ENCODE measurements at places on chromosomes 5 and 9.

- no peak for DNase-seq
Measured at GRCh38 chr9:81431641-81432040, 257.7 kb downstream of the TLE1 start.

- DNase-seq, result no peak
Measured at GRCh38 chr5:7910738-7911428, 41.9 kb downstream of the MTRR start.

- no peak for DNase-seq
Measured at GRCh38 chr9:1916095-1916494, 99.1 kb upstream of the SMARCA2 start.

DNA sequence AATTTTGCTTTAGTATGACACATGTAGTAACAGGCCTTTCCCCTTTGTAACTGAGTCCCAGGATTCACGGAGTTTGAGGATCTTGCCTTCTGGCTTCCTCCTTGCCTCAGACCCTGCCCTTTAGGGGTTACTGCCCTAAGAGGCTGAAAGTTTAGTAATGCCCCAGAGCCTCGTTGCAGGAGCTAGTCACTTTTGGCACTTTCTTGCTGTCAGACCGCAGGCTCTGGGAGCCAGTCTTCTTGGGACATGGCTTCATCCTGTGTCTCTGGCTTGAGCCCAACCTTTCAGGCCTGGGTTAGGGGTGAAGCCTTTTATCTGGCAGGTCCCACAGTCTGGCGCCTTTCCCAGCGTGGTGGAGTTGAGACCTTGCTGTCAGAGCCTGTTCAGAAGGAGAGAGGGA is 185.6 kb upstream of the DMRT1 start:
- DNase-seq, result no peak

GRCh38 chr5:36755342-36755741 is 121.2 kb upstream of the NIPBL start:
- DNase-seq, result no peak

GRCh38 chr5:113447498-113448050 is 12.8 kb upstream of the TSSK1B start:
- DNase-seq, result no peak

- DNase-seq, result no peak
Measured at GRCh38 chr5:78781611-78782286, 133.2 kb upstream of the LHFPL2 start.

GRCh38 chr5:176664886-176665285 is 17.6 kb downstream of the TSPAN17 start:
- no peak for DNase-seq

DNA sequence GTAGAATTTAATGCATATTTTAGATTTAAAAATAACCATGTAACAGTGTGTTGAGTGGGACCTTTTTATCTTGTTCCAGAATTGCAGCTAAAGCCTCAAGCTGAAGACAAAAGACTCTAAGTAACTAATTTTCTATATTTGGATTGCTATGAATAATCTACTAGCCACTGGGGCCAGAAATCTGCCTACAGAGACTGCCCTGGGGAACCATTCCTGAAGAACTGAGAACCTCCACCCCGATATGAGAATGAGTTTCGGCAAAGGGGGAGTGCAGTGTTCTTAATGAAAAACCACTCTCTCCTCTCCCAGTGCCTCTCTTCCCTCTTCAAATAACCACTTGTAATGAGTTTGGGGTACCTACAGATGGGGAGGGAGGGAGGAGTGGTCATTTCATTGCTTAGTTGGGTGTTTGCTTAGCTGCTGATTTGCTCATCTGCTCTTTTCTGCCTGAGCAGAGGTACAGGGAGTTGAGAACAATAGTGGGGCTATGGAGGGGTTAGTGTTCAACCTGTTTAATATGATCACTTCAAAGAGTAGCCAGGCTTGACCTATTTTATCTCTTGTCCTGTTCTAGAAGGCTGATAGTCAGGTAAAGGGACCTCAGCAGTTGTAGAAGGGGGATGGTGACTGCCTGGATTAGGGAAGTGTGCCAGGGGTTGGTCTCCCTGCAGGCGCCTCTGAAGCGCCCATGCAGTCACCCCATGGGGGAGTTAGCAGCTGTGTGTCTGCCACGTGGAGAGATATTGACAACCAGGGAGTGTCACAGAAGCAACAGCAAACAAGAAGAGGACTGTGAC is 47.7 kb downstream of the ATG10 start:
- DNase-seq, result no peak

DNA sequence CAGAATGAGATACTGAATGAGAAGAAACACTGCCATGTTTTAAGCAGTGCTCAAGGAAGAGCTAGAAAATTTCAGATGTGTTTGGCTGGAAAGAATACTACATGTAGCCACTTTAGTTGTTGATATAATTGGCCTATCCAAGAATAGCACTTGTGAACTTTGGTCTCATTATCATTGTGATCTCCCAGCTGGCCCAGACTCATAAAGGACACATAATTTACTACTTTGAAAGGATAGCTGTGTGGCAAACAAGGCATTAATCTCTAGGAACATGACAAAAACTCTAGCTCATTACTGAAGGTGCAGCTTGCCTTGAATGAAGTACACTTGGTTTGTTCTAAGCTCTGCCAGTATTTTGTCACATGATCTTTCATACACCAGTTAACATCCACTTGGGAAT is 356.3 kb downstream of the CSNK1G3 start:
- no peak for DNase-seq

DNA sequence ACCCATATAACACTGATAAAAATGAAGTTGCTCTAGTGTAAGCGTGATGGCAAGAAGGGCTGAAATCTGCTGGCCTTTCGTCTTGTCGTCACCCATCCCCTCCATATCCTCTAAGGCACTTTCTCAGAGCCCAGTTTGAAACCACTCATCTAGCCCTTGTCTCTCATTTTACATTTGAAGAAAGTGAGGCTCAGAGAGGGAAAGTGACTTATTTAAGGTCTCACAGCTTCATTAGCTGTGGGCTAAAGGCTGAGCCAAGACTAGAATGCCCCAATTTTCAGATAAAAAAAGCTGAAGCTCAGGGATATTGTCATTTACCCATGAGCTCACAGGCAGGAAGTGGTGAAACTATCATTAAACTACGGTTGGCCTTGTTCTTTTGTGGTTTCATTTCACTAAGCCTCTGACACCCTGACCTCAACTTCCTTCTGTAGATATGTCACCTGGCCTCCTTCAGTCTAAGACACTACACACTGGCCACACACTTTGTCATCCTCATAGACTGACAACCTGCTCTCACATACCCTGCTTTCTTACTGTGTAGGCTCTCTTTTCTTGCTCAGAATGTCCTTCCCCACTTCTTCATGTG is 176.7 kb upstream of the DMAC1 start:
- DNase-seq, result peak; percentile 18

- peak; percentile 46 for DNase-seq
Measured at GRCh38 chr9:113349445-113350094, at the start of gene BSPRY. Gene BSPRY, plus strand, starts transcription at chr9:113349541. Its CDS starts 39 bp downstream, at chr9:113349580.

DNA sequence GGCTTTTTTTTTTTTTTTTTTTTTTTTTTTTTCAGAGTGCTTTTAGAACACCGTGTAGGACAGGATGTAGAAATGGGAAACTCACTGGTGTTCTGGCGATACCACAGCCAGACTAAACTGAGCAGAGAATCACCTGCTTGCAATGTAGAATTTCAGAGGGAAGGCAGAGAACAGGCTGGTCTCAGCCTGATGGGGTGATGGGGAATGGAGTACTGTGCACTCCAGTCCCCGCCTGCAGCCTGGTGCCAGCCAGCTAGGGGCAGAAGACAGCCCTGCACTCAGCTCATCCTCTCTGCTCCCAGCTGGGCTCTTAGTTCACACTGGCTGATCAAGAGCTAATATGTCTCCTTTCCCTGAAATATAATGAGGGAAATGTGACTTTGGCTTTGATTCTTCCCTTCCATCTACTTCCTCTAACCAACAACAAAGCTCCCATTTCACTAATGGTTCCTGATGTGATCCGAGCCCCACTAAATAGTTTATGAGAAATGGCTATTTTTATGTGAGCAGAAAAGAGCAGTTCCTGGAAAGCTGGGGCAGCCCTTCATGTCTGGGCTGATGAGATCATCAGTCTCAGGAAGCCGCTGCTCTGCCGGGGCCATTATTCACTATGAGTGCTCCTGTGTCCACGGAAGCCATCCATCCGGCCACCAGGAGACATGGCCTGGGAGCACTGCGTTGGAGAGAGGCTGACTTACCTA is 209.7 kb downstream of the GADD45G start:
- DNase-seq, result no peak

GRCh38 chr5:77946381-77947040 is 170.4 kb upstream of the TBCA start:
- DNase-seq, result no peak

GRCh38 chr5:140678993-140679392 is 5.6 kb upstream of the DND1 start:
- DNase-seq, result no peak

DNA sequence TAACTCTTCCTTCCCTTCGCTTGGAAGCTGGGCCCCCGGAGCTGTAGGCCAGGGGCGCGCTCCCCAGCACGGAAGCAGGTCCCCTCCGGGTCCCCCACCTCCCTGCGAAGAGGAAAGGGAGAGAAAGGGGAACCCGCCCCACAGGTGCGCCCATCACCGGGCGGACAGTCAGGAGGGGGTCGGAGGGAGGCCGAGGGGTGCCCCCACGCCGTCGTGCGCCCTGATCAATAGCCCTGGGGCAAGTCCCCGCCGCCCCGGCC is 793 bp downstream of the AGPAT2 start:
- no peak for DNase-seq

DNA sequence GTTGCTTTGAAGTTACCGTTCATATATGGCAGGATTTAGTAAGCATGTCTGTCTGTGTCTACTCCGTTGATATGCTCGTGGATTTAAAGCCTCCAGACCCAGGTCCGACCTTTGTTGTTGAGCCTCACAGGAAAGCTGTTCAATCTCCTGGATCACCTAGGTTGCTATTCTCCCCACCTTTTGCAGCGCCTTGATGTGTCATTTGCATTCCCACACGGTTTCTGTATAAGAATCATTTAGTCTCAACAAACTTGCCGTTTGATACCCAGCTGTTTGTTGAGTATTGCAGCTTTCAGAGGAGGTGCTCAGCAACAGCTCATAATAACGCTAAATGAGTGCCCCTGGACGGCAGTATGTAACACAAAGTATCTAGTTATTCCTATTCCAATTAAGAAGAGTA is 1.2 kb upstream of the ADGRV1 start:
- DNase-seq, result no peak

- DNase-seq, result no peak
Measured at GRCh38 chr5:150665044-150665443, 4.0 kb downstream of the MYOZ3 start.

GRCh38 chr5:7261049-7261448 is 134.9 kb upstream of the ADCY2 start:
- DNase-seq, result no peak

DNA sequence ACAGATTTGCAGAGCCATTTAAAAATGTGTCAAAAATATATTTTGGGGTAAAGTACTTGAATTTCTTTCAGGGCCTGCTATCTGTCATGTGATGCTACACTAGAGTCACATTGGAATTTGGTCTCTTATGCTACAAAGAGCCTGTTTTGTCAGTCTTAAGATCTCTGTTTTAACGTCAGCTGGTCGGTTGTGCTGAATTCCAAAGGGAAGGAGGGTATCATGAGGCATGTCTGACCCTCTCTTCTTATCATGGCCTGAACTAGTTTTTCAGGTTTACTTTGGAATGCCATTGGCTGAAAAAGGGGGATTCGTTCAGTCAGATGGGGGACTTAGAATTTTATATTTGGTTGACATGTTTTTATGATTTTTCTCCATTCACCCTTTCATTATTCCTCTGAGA is 290.6 kb downstream of the CD180 start:
- DNase-seq, result no peak

DNA sequence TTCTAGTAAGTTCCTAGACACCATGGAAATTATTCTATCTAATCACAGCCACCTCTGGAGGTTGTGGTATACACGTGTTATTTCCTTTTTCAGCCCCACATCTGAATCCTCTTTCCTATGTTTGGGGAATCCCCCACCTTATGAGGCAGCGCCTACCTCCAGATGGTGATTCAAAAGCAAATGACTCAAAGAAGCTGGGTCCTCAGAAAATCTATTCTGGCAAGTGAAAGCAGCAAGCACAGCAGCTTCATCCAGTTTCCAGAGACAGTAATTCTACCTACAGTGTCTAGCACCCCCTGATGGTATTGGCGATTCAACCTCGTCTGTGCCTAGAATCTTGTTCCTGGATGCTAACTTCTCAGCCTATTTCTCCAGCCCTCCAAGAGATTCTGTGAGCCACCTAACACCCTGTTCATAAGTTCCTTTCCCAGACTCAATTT is 43.0 kb downstream of the STRBP start:
- DNase-seq, result peak; percentile 39

DNA sequence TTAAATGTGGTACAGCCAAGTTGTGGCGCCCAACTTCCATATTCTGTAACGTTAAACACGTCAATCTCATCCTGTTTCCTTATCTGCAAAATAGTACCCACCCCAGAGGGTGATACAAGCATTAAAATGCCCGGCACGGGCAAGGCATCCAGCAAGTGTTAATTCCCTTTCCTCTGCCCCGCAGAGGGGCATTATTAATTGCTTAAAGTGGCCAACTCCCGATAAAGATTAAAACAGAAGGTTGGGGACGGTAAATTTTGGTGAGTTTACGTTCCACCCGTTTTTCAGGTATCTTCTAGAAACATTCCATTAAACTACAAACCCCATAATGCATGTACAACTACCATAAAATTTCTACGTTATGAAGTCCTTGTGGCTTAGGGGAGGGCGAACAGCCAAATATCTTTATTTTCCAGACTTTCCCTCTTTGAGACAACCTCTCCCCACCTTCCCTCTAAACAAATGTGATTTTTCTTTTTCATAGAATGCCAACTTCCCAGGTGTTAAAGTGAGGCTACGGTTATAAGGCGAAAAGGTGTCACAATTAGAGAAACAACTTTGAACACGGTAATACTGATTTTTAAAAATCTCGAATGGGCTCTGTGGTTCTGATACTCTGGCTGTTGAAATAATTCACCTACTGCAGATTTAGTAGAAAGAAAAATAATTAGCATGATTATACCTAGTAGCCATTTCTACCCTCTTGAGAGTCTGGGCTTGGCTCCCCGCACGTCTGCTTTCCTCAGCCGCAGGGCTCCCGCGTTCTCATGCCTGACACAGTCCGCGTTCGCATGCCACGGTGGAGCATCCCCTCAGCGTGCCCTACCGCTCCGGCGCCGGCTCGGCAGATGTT is 1.2 kb upstream of the GPBP1 start:
- no peak for DNase-seq

- no peak for DNase-seq
Measured at GRCh38 chr5:16862777-16863176, 73.3 kb downstream of the MYO10 start.

- no peak for DNase-seq
Measured at GRCh38 chr5:87872986-87873385, 395.7 kb downstream of the TMEM161B start.

GRCh38 chr5:119269061-119269944 is 86.5 kb upstream of the TNFAIP8 start:
- DNase-seq, result no peak

GRCh38 chr9:121478816-121479676 is 20.6 kb downstream of the GGTA1 start:
- no peak for DNase-seq

- DNase-seq, result no peak
Measured at GRCh38 chr5:150284311-150284710, 5.3 kb downstream of the CAMK2A start.

DNA sequence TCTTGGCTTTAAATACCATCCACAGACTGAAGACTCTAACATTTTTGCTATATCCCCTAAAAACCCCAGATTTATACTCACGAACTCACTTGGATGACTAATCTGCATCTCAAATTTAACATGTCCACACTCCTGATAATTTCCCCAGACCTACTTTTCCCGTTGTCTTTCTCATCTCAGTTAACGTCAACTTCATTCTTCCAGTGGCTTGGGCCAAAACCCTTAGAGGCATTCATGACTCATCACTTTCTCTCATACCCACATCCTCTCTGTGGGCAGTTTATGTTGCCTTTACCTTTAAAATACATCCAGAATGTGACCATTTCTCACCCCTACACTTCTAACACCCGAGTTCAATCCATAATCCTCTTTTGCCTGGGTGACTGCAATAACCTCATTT is 96.7 kb downstream of the EDIL3 start:
- no peak for DNase-seq
